Mononuclear cell (primary cell): ENCODE measurements at places on chromosomes 7 and 10. TPM values are rescaled to one million over a fixed set of nuclear protein-coding genes. Genes with fewer than 3 reads are reported as not detected.

UCN3 gene
- total RNA-seq: not detected

PNLIPRP3 gene
- total RNA-seq: not detected

STEAP2 gene
- total RNA-seq: 0.10 TPM

PNLIP gene
- total RNA-seq: not detected

HOXA4 gene
- not detected for total RNA-seq

NDUFB8 gene
- 112 TPM for total RNA-seq

CPED1 gene
- 4.6 TPM for total RNA-seq

ANKRD7 gene
- total RNA-seq: 0.42 TPM

UTF1 gene
- total RNA-seq: not detected

ZDHHC16 gene
- total RNA-seq: 5.5 TPM

DNAJC12 gene
- total RNA-seq: not detected

SPDYE6 gene
- total RNA-seq: not detected

AKR1B15 gene
- total RNA-seq: not detected

STRIP2 gene
- total RNA-seq: 0.42 TPM

VWC2 gene
- total RNA-seq: not detected

NPC1L1 gene
- not detected for total RNA-seq

CCZ1B gene
- 74.5 TPM for total RNA-seq

IGFBP3 gene
- 6.7 TPM for total RNA-seq

EEF1AKMT2 gene
- total RNA-seq: 21.3 TPM

PDE6C gene
- total RNA-seq: not detected

FAM25A gene
- not detected for total RNA-seq

PDGFA gene
- 6.1 TPM for total RNA-seq

AKAP9 gene
- 86.3 TPM for total RNA-seq

PAPOLB gene
- not detected for total RNA-seq

SEMA3D gene
- total RNA-seq: 0.21 TPM

MORN4 gene
- total RNA-seq: not detected

FAM13C gene
- total RNA-seq: not detected

GFRA1 gene
- total RNA-seq: not detected

HOXA6 gene
- total RNA-seq: not detected

GLCCI1 gene
- 12.0 TPM for total RNA-seq

ZNRF2 gene
- total RNA-seq: 34.1 TPM

SOSTDC1 gene
- not detected for total RNA-seq

TMEM196 gene
- not detected for total RNA-seq

GHITM gene
- total RNA-seq: 92.7 TPM

JCAD gene
- 0.10 TPM for total RNA-seq

DNA2 gene
- total RNA-seq: 7.5 TPM

PDLIM1 gene
- total RNA-seq: 19.9 TPM

RNF133 gene
- total RNA-seq: not detected

CLEC2L gene
- 0.52 TPM for total RNA-seq

MYPN gene
- not detected for total RNA-seq

VAX1 gene
- total RNA-seq: not detected

MRC1 gene
- total RNA-seq: 0.21 TPM

IKZF1 gene
- 231 TPM for total RNA-seq

RBP3 gene
- total RNA-seq: not detected

CYP2E1 gene
- total RNA-seq: 0.42 TPM

SORBS1 gene
- total RNA-seq: 5.2 TPM

OR2A5 gene
- under 0.01 TPM for total RNA-seq

IQUB gene
- total RNA-seq: 0.52 TPM

MMP21 gene
- total RNA-seq: 0.21 TPM

CRHR2 gene
- total RNA-seq: not detected

ACHE gene
- 0.21 TPM for total RNA-seq

CYP3A7 gene
- not detected for total RNA-seq

STK31 gene
- total RNA-seq: 0.52 TPM
